ENCODE measurements at places on chromosomes 5 and 9. TPM values are rescaled to one million over a fixed set of nuclear protein-coding genes. Genes with fewer than 3 reads are reported as not detected.

DNA sequence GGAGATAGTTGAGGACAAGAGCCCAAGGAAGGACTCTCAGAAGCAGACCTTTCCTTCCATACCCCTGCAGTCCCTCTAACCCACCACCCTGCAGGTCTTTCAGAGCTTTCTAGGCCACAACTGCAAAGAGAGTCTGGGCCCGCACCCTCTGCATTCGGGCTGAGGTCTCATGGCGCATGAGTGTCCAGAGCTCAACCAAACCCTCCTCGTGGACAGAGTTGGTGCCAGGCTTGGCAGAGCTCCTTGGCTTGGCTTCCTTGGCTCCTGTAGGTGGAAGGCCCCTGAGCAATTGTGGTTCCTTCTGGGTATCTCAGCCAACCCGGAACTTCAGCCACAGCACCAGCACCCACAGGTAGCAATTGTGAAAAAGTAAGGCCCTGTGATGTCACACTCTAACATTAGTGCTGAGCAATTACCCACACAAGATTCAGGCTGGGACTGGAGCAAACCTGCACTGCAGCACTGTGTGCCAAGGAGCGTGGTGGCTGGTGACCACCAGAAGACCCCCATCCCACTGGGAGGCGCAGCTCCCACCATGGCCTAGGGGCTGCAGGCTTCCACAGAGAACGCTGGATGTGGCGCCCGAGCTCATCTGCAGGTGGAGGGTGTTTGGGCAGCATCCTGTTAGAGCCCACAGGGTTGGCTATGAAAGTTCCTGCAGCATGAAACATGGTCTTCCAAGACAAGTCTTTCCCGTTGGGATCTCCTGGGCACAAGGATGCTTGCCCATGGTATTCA, 38.8 kb downstream of the FOXI1 start:
- no peak for DNase-seq

PCDHB12 gene
- total RNA-seq = not detected

DNA sequence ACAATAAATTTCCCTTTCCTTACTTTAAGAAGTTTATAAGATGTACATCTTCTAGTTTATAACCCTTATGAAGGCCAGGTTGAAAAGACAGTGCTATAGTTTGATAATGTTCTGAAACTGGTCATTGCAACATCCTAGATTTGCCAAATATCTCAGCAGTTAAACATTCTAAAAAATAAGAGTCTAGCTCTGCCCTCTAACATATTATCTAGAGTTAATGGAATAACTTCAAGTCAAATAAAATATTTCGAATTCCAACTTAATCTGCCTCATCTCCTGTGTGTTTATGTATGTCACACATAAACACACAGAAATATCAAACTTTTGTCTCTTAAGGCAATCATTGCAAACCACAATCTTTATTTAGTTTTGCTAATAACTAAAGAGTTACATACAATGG, 796.6 kb downstream of the TLE1 start:
- no peak for DNase-seq

DNA sequence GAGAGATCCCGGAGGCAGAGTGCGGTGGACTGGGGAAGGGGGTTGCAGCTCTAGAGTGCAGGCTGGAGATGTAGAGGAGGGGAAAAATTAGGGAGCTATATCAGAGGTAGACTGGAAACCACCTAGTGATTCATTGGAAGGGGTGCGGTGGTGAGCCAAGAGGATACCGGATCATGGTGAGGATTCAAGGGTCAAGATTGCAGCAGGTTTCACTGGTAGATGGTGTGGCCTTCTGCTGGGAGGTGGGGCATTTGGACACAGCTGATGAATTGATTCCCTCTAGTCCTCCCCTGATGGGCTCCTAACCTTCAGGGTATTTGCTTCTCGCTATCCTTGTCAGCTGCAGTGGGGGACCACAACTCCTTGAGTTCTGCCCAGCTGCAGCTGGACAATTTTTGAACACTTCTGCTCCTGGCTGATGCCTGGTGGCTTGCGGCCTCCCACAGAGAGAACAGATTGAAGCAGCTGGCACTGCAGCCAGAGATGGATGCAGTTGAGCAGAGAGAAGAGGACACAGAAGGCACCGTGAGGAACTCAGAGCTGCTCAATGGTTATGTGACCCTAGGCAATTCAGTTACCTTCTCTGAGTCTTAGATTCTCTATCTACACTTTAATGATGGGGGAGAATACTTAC, 134.4 kb upstream of the ABCA1 start:
- no peak for DNase-seq

Data from CD8-positive, alpha-beta T cell (primary cell).